ENCODE measurements at places on chromosomes 12 and 14.

GRCh38 chr14:99271951-99272631 lies at the start of gene BCL11B:
BCL11B (minus strand) TSS chr14:99272197; CDS start chr14:99271218, 979 bp downstream.
- peak; percentile 47 for DNase-seq

DNA sequence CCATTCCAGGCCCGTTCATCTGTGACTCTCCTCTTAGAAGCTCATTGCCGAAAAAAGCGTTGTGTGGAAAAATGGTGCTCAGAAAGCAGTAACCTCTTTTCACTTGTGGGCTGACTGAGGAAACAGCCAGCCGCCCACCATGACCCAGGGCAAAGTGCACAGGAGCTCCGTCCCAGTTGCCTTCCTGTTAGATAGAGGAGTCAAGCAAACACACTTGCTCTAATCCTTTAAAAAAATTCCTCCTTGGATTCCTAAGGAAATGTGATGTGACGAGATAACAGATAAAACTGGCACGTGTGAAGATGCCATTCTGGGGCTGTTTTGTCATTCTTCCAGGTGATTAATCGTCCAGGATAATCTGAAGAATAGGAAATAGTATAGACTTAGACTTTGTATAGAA lies 396.8 kb upstream of the DDHD1 start:
- no peak for DNase-seq

DNA sequence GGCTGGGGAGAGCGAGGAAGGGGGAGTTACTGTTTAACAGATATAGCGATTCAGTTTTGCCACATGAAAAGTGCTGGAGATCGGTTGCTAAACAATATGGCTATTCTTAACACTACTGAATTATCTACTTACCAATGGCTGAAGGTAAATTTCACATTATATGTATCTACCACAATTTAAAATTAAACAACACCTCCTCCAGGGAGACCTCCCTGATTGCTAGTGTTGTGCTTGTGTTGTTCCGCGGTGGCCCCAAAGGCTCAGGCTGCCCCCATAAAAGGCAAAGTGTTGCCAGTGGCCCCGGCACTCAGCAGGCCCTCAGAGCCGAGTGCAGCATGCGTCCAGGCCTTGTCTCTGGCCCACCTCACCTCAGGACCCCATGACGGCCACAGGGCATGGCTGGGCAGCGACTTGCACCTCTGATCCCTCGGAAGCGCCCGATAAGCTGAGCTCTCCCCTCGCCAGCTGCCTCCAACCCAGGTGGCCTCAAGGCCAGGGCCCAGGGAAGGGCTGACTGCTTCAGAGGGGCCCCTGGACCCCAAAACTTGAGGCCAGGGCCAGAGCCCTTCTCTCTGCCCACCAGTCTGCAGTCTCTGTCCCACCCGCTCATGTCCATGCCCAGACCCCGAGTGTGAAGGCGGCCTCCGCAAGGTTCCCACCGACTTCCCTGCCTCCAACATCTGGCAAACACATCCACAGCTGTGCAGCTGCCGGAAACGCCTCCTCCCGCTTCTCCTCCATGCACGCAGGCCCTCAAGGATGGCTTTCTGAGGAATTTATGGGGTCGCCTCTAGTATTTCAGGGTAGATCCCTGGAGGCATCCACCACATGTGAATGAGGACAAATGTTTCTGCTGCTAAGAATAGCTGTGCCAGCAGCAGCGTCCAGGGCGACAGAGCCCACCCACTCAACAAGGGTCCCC lies 60.0 kb downstream of the NCOR2 start:
- no peak for DNase-seq

DNA sequence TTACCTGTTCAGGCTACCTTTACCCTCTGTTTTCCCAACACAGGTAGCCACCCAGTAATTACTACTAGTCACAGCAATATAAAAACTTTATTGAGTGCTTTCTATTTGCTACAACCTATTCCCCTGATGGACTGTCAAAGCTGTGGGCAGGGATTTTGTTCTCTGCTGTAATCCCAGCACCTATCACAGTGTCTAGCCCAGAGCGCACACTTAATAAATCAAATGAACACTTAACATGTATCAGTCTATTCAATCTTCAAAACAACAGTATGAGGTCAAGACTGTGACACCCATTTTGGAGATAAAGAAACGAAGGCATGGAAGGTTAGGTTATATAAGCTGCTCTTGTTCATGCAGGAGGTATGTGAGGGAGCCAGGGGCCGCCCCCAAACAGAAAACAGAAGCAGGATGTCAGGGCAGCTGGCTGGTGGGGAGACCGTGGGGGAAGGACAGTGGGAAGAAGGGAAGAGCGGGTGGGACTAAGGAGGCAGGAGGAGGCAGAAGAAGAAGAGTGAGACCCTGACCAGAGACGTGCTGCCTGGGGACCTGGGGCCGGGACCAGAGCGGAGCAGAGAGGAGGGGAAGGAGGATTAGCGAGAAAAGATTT lies 1.7 kb downstream of the TNFRSF1A start:
- no peak for DNase-seq

- DNase-seq: no peak
Observed at GRCh38 chr12:6747216-6747615, 5.7 kb downstream of the MLF2 start.

- peak; percentile 68 for DNase-seq
Observed at GRCh38 chr12:132828706-132829534, at the start of gene GOLGA3. GOLGA3 (minus strand) TSS chr12:132828869; CDS start chr12:132822128, 6,741 bp downstream.

DNA sequence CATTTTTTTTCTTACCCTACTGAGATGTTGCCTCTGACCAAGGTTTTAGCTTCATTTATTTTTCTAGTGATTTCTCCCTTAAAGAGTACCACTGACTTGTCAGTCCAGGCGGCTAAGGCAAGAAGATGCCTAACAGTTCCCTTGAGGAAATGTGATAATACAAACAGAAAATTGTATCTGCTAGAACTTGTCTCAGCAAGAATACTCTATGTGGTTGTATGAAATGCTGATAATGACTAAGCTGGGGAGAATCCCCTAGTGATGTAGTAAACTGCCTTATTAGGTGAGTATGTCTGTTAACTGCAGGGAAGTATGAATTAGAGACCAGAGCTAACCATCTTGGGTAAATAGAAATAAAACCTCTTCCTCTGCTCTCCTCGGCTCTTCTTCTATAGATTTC lies 6.7 kb downstream of the C12orf54 start:
- peak; percentile 22 for DNase-seq

GRCh38 chr12:31801872-31802271 lies 73.1 kb upstream of the AMN1 start:
- no peak for DNase-seq

- no peak for DNase-seq
Observed at GRCh38 chr12:76942267-76942666, 63.4 kb upstream of the CSRP2 start.

GRCh38 chr14:61417141-61417540 lies 95.8 kb downstream of the PRKCH start:
- no peak for DNase-seq

DNA sequence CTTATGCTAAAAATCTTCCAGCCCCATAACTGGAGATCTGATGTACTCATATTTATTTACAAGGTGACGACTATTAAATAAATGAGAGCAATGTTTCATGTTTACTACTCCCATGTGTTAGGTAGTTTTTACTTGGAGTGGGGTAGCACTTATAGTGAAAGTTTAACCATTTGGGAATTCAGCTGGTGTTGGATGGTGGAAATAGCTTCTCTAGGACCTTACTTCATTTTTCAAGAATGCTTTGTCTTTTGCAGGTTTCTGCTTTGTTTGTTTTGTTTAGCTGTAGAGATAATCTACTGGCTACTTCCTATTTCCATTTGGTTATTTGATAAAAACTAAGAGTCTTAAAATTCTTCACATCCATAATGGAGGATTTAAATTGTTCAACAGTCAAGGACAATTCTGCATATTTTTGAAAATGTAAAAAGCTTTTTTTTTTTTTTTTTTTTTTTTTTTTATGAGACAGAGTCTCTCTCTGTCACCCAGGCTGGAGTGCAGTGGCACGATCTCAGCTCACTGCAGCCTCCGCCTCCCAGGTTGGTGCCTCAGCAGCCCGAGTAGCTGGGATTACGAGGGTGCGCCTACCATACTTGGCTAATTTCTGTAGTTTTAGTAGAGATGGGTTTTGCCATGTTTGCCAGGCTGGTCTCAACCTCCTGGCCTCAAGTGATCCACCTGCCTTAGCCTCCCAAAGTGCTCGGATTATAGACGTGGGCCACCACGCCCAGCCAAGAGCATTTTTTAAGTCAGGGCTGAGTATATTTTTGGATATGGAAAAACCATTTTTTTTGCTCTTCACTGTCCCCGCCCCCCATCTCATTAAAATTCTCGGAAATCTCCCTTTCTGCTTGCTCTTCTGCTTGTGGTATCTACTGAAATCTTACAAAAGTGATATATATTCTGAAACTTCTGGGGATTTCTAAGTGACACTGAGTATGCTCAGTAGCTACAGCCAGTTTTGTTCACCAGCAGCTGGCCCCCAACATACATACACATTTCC lies 1.4 kb upstream of the ABCD2 start:
- no peak for DNase-seq

DNA sequence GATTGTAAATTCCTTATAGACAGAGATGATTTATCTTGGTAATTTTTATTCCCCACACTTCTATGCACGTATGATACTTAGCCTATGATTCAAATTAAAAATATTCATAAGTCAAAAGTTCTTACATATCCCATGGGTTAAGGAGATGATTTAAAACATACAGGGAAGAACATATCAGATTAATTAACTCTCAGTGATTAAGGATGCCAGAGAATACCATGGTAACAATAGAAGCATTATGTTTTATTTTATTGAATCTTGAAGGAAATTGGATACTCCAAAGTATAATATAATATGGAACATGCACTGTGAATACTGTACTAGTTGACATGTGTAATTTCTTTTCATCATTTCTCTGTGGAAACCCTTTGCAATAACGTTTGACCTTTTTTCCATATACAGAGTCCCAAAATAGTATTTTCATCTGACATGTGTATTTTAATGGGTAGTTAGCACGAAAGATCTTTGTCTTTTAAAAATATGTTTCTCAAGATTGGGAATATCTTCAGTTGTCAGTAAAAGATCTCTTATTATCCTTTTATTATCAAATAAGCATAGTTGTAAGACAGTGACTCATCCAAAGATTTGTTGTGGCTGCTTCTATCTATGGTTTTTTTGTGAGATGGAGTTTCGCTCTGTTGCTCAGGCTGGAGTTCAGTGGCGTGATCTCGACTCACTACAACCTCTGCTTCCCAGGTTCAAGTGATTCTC lies 166.7 kb downstream of the RAD51B start:
- DNase-seq: peak; percentile 53

DNA sequence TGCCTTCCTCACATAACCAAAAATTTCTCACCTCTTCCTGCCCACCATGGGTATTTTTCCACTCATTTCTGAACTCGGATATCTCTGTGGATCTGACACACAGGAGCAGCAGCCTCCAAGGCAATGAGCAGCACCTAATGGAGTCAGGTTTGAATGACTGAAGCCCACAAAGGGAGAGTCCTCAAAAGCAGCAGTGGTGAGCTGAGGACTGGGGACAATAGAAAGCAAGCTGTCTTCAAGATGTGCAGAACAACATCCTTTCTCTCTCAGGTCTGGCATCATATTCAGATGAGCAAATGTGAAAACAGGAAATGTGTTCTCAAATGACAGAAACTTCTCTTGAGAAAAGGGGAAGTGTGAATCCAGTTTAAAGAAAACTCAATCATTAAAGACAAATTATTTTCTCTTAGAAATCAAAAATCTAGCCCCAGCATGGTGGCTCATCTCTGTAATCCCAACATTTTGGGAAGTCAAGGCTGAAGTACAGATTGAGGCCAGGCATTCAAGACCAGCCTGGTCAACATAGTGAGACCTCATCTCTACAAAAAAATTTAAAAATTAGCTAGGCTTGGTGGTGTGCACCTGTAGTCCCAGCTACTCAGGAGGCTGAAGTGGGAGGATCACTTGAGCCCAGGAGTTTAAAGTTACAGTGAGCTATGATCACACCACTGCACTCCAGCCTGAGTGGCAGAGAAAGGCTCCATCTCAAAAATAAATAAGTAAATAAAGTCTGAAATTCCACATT lies 54.2 kb downstream of the C12orf42 start:
- DNase-seq: no peak

DNA sequence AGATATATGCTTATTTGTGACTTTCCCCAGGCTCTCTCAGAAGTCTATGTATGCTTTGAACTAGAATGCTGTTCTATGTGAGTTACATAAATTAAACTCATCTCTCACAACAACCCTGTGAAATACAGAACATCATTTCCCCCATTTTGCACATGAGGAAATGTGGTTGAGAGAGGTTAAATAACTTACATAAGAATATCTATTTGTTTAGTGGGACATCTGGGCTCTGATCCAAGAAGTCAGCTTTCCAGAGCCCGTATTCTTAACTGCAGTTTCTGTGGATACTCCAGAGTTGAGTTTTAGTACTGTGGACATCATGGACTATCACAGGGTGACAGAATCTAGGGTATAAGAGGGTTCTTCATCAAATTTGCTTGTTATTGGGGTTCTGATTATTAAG lies 242.5 kb upstream of the ARHGAP5 start:
- peak; percentile 14 for DNase-seq

DNA sequence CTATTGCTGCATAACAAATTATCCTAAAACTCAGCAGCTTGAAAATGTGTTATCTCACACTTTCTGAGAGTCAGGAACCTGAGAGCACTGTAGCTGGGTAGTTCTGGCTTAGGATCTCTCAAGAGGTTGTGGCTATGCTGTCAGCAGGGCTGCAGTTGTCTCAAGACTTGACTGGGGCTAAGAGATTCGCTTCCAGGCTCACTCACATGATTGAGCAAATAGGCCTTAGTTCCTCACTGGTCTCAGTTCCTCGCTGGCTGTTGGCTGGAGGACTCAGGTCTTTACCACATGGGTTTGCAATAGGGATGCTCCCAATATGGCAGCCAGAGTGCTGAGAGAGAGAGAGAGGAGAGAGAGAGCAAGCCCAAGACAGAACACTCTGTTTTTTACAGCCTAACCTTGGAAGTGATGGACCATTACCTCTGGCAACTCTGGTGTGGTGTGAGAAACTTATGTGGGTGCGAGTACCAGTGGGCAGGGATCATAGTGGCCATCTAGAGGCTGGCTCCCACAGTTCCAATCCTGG lies 15.9 kb upstream of the DHRS2 start:
- no peak for DNase-seq

- peak; percentile 2 for DNase-seq
Observed at GRCh38 chr14:41925409-41925808, 318.7 kb downstream of the LRFN5 start.

DNA sequence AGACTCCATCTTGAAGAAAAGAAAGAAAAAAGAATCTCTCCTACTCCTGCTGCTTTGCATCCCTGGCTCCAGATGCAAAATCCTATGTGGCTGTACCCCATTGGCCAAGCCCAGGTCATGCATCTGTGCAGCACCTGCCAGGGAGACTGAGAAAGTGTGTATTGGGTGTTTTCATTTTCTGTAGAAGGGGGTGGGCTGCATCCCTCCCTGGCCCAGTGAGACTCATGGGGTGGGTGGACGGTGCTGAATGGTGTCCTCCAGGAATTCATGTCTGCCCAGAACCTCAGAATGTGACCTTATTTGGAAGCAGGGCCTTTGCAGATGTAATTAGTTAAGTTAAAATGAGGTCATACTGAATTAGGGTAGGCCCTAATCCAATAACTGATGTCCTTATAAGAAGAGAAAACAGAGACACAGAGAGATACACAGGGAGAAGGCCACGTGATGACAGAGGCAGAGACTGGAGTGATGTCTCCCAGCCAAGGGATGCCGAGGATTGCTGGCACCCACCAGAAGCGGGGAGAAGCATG lies 23.2 kb downstream of the MOAP1 start:
- no peak for DNase-seq

GRCh38 chr12:131494741-131495524 lies 216.0 kb upstream of the SFSWAP start:
- no peak for DNase-seq

- no peak for DNase-seq
Observed at GRCh38 chr12:117155278-117156060, 34.8 kb downstream of the FBXO21 start.

- no peak for DNase-seq
Observed at GRCh38 chr14:56720703-56721460, 89.4 kb downstream of the OTX2 start.

Measured in non-pigmented ciliary epithelial cell (primary cell).